ENCODE measurements at places on chromosomes 3 and 15.

DNA sequence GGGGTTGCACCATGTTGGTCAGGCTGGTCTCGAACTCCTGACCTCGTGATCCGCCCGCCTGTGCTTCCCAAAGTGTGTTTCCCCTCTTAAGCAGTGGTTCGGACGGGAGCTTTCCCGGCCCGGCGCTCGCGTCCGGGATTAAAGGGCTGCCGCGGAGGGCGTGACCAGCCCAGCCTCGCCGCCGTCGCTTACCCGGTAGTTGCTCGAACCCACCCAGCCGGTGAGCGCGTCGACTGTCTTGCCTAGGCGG is 513 bp downstream of the CLASP2 start:
- DNase-seq: peak; percentile 40

DNA sequence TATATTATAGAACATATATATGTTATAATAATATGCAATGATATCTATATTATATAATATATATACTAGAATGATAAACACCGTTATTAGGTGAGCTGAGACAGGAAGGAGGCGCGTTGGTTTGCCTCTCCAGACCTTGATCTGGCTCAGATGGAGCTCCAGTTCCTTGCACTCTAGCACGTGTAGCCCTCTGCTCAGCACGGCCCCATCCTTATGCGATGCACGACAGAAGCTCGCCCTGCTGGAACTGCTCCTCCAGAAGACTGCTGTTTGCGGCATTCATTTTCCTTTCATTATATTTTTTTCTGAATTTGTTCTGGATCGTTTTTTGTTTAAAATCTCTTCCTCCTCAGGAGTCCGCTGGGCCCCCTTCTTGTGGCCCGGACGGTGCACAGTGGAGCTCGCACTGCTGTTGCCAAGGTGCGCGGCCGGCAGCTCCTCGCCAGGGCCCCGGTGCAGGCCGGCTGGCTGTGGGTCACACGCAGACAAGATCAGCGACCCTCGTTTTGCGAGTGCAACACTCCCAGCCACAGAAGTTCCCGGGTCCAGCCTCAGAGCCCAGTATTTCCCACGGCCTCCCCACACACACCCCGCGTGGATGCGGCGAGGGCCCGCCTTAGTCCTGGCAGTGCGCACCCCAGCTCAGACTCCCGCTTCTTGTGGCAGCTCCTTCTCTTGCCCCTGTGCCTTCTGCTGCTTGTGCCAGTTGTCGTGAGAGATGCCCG is 112.2 kb downstream of the CHL1 start:
- no peak for DNase-seq

DNA sequence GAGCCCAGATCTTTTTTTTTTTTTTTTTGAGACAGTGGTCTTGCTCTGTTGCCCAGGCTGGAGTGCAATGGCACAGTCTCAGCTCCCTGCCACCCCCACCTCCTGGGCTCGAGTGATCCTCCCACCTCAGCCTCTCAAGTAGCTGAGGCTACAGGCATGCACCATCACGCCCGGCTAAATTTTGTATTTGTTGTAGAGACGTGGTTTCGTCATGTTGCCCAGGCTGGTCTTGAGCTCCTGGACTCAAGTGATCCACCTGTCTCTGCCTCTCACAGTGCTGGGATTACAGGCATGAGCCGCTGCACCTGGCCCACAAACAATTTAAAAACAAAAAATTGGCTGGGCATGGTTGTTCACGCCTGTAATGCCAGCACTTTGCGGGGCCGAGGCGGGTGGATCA is 22.6 kb upstream of the SLC6A6 start:
- DNase-seq: no peak

DNA sequence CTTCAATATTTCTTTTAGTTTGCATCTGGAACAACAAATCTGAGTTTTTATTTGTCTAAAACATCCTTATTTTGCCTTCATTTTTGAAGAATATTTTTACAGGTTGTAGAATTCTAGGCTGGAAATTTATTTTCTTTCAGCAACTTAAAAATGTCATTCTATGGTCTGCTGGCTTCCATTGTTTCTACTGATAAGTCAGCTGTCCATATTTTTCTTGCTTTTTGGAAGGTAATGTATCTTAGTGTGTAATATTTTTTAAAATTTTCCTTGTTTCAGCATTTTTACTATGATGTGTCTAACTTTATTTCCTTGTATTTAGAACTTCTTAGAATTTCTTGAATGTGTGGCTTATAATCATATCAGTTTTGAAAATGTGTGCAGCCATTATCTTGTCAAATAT is 37.0 kb downstream of the SEMA6D start:
- no peak for DNase-seq

DNA sequence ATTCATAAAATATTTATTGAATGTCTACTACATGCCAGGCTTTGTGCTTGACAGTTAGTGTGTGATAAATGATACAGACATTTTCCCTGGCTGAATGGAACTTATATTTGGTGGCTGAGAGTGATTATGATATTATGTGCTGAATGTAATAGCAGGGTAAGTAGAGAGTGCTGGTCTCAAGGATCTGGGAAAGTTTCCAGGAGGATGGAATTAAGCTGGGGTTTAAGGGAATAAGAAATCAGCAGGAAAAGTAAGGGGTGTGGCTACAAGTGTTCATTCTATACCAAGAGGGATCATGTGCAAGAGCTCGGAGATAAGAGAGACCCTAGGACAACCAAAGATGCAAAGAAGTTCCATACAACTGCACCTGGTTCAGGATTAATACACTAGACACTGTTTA is 500.1 kb upstream of the CFAP20DC start:
- DNase-seq: no peak

- no peak for DNase-seq
Observed at GRCh38 chr3:176978441-176978840, 218.8 kb downstream of the TBL1XR1 start.

DNA sequence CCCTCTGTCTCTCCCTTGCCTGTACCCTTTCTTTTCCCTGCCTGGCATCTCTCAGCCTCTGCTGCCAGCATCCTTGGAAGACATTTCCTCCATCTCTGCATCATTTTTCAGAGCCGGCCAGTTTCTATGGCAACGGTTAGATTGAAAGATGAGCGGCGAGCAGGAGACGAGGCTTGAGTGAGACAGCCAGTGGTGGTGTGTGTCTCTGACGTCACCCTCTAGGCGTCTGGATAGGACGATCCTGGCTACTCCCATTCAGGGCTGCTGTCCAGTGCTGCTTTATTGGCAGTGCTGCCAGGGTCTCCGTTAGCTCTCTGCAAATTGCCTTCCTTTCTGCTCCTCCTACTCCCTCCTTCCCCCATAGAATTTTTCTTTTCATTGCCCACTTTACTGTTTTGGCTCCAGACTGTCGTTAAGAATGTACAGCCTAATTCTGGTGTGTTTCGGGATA is 57.9 kb downstream of the TRAK1 start:
- no peak for DNase-seq

- no peak for DNase-seq
Observed at GRCh38 chr3:81910244-81910852, 148.9 kb upstream of the GBE1 start.

DNA sequence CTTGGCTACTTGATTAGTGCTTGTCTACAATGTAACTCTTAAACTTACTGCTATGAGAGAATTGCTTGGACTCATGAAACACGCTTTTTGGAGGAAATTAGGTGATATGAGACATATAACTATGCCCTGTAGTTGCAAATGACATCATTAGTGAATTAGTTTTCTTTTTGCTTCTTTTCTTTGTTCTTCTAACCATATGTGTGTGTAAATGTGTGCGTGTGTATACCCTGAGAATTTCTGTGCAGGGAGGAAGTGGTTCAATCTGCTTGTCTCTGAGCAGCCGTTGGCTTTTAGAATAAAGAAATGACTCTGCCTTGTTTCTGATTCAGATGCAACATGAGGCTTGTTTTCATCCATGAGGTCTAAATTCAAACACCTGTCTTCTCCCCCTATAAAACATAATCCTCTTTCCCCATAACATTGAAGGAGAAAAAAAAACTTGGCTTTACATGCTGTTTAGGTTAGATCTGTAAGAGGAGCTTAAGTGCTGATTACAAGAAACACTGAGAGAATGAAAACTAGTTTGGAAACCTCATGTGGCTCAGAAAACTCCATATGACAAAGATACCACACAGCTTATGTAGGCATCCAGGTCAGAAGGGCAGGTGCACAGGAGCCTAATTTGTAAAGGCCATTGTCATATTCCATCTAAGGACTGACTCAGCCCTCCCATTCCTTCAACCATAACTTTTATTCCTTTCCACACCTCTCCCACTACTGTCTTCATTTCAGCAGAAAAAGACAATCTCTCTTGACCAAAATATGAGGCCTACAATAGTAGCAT is 30.5 kb upstream of the BLM start:
- DNase-seq: no peak

- DNase-seq: no peak
Observed at GRCh38 chr3:87161851-87162250, 65.3 kb upstream of the CHMP2B start.

GRCh38 chr3:138856799-138857198 is 22.1 kb upstream of the PIK3CB start:
- DNase-seq: no peak

GRCh38 chr3:69425249-69425648 is 39.4 kb upstream of the FRMD4B start:
- no peak for DNase-seq

DNA sequence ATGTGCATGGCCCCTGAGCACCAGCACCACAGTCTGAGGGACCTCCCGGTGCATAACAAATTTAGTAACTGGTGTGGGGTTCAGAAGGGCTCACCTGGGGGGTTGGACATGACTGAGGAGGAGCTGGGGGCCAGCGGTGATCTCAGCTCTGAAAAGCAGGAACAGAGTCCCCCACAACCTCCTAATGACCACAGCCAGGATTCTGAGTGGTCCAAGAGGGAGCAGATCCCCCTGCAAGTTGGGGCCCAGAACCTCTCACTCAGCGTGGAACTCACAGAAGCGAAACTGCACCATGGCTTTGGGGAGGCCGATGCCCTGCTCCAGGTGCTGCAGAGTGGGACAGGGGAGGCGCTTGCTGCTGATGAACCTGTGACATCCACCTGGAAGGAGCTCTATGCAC is 43.0 kb downstream of the CDAN1 start:
- DNase-seq: no peak

DNA sequence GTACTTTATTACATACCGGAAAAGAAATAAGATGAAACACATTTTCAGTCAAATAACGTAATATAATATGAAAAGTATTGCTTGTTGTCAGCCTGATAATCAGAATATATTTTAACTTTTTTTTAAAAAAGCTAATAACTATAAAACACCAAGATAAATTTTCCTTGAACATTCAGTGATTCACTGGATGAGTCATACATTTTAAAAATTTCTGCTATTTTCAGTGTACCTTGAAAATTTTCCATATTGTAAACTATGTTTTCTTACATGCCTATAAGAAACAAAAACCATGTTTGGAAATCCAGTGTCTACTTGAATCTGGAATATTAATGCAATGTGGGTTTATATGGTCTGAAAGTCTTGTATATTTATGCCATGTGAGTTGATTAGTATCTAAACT is 36.3 kb upstream of the MEIS2 start:
- DNase-seq: no peak

- DNase-seq: peak; percentile 34
Observed at GRCh38 chr3:177357352-177358090, 160.2 kb upstream of the TBL1XR1 start.

- DNase-seq: no peak
Observed at GRCh38 chr3:160768918-160769317, 12.9 kb downstream of the PPM1L start.

- no peak for DNase-seq
Observed at GRCh38 chr3:9817436-9817835, 7.4 kb downstream of the TTLL3 start.

GRCh38 chr3:144840866-144841265 is 869.2 kb downstream of the DIPK2A start:
- no peak for DNase-seq

DNA sequence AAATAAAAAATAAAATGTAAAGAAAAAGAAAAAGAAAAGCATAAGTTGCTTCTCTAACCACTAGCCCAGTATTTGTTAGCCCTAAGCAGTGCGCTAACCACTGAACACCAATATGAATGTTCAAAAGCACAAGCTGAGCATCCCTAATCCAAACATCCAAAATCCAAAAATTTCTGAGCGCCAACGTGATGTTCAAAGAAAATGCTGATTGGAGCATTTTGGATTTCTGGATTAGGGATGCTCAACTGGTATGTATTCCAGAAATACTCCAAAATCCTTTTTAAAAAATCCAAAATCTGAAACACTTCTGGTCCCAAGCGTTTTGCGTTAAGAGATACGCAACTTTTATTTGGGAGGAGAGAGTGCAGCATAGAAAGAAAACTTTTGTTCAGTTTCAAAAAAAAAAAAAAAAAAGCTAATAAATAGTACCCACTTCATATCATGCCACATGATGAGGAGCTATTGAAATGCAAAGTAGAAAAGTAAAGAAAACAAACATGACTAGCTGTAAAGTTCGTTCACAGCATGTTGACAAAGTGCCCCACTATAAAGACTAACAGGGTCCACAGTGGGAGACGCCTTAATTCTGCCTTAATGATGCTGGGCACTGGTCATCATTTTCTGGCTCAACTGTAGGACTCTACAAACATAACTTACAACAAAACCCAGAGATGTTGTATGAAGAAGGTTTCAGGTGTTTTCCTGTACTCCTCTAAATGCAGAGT is 32.4 kb downstream of the EDC3 start:
- DNase-seq: no peak

- DNase-seq: no peak
Observed at GRCh38 chr3:10187290-10187876, 22.7 kb downstream of the IRAK2 start.

GRCh38 chr3:175073219-175073905 is 214.2 kb downstream of the NAALADL2 start:
- DNase-seq: no peak

- no peak for DNase-seq
Observed at GRCh38 chr3:115347737-115348136, 200.6 kb upstream of the ZBTB20 start.

DNA sequence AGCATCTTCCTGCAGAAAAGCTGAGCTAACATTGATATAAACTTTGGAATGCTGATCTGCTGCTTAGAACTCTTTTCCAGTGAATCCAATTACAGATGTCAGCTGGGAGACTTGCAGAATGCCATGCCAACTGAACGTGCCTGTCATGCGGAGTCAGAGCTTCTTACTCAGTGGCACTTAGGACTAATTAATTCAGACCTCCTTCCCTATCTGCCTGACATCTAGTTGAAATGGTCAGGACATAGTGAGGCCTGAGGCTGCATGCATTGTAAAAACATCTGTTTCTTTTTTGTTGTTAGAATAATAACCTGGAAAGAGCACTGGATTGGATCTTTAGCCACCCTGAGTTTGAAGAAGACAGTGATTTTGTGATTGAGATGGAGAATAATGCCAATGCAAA is 112.6 kb downstream of the USP13 start:
- no peak for DNase-seq

- DNase-seq: no peak
Observed at GRCh38 chr3:174873832-174874657, 14.9 kb downstream of the NAALADL2 start.

DNA sequence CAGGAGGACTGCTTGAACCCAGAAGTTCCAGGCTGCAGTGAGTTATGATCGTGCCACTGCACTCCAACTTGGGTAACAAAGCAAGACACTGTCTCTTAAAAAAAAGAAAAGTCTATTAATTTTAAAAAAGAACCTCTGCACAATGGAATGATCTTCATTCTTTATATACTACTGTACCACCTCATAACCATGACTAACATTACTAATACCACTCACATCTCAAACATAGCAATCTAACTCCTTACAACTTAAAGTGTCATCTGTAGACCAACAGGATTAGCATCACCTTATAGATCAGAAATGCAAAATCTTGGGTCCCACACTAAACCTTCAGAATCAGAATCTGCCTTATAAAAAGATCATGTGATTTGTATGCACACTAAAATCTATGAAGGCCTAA is 48.8 kb upstream of the MAP4 start:
- DNase-seq: no peak

Data from CMK (cell line).